ENCODE measurements at places on chromosomes 1 and 21.

- no peak for DNase-seq
Measured at GRCh38 chr1:231699784-231700183, 73.2 kb downstream of the DISC1 start.

GRCh38 chr1:6996866-6997265, 211.6 kb downstream of the CAMTA1 start:
- no peak for DNase-seq

DNA sequence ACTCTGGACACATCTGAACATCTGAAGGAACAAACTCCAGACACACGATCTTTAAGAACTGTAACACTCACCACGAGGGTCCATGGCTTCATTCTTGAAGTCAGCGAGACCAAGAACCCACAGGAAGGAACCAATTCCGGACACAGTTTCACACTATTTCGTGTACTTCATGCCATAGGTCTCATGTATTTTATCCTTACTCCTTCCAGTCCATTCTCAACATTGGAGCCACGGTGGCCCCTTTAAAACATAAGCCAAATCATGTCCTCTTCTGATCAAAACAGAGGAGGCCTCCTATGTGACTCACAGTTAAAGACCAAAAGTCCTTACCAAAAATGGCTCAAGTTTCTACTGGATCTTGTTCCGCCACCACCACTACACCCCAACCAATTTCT, 29.8 kb upstream of the RCOR3 start:
- no peak for DNase-seq

- DNase-seq: no peak
Measured at GRCh38 chr1:25811384-25812082, 8.2 kb upstream of the MTFR1L start.

DNA sequence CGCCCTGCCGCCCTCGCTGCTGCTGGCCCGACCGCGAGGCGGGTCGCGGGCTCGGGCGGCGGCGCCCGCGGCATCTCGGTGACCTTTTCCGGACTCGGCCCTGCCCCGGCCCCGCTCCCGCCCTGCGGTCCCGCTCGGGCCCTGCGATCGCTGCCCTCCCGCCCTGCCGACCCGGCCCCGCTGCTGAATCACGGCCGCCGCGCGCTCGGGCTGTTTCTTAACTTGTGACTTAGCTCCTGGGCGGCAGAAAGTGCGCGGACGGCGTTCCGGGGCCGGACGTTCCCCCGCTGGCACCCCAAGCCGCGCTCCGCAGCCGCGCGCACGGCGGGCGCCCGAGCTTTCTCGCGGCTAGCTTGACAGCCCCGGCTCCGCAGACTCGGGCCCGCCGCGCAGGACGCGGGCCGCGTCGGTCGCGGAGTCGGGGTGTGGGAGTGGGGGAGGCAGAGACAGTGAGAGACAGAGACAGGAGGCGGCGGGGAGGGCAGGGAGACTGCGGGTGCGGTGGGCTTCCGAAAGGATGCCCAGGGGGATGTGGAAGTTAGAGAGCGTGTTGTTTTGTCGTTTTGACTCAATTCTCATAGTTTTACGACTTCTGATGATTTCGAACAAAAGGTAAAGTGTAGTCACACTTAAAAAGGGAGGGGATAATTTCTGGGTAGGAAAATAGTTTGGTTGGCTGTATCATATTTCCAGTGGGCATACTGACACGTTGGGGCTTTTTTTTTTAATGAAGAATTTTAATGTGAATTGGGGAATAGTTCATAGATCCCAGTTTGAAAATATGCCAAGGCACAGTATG, 49.8 kb downstream of the PRDM2 start:
- DNase-seq: peak; percentile 31

GRCh38 chr1:107993920-107994319, 28.9 kb upstream of the VAV3 start:
- DNase-seq: no peak

GRCh38 chr1:74222701-74223100, 12.5 kb upstream of the TNNI3K start:
- DNase-seq: no peak

- peak; percentile 93 for DNase-seq
Measured at GRCh38 chr1:234656944-234657654, 47.1 kb upstream of the IRF2BP2 start.

DNA sequence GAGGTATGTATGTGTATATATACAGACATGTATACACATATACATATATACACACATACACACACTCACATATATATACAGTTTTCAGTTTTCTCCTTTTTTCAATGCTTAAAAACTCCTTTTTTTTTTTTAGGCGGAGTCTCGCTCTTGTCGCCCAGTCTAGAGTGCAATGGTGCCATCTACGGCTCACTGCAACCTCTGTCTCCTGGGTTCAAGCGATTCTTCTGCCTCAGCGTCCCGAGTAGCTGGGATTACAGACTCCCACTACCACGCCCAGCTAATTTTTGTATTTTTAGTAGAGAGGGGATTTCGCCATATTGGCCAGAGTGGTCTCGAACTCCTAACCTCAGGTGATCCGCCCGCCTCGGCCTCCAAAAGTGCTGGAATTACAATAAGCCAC, 27.0 kb downstream of the STYXL2 start:
- DNase-seq: no peak

DNA sequence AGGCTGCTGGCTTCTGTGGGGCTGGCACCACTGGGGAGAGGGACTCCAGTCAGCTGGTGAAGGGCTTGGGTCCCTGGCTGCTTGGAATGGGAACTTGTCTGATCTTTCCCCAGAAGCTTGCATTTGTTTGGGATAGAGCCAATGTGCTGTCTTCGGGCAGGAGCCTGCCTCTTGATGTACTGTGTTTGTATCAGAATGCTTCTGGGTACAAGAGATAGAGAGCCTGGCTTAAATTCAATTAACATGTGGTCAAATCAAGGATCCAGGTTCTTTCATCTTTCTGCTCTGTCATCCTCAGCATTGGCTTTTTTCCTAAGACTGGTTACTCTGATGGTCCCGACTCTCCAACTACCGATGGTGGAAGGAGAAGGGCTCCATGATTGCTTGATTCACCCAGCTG, 16.0 kb upstream of the PROK1 start:
- DNase-seq: no peak

- no peak for DNase-seq
Measured at GRCh38 chr1:111234258-111234657, 6.7 kb downstream of the CHI3L2 start.

- DNase-seq: peak; percentile 94
Measured at GRCh38 chr1:211613108-211613947, 34.4 kb upstream of the SLC30A1 start.

- DNase-seq: no peak
Measured at GRCh38 chr1:11214698-11215380, 25.7 kb downstream of the ANGPTL7 start.

- no peak for DNase-seq
Measured at GRCh38 chr1:167995038-167995437, 58.2 kb upstream of the MPC2 start.

- no peak for DNase-seq
Measured at GRCh38 chr1:173139706-173140105, 67.4 kb downstream of the TNFSF4 start.

- DNase-seq: no peak
Measured at GRCh38 chr1:22572818-22573217, 9.5 kb downstream of the EPHA8 start.

- no peak for DNase-seq
Measured at GRCh38 chr1:4617506-4617905, 36.9 kb upstream of the AJAP1 start.

DNA sequence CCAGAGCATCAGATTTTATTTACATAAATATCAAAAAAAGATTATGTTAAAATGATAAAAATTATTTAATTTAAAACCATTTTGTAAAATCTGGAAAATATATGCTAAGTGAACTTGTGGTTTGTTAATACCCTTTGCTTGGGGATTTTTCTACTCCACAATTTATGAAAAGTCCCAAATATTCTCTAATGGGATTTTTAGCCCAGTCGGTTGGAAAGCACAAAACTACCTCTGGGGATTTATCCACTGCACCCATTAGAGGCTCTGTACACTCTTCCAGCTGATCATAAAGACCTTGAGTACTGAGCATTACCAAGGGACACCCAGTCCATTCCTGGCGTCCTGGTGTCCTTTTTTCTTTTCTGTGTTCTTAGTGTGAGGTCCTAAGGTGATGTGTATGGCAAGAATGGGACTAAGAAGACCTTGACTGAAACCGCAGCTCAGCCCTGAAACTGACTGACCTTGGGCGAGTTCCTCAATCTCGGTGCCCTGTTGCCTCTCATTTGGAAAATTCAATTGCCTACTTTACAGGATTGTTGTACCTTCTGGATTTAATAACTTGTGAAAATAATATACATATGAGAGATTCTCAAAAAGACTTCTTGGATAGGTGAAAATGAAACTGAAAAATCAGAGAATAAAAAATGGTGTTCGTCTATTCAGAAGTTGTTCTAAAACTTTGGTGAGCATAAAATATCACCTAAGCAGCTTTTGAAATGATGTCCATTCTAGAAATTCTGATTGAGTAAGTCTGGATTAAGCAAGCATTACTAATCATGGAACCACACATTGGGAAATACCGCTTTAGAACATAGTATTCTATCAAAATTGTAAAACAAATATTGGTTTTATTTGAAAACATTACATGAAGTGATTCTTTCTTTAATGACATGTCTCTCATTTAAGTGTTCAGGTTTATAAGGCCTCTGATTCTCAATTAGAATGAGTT, 21.5 kb upstream of the SAMSN1 start:
- DNase-seq: no peak

- no peak for DNase-seq
Measured at GRCh38 chr1:76037324-76037723, 37.2 kb upstream of the ST6GALNAC3 start.

- DNase-seq: no peak
Measured at GRCh38 chr1:89064632-89065031, 376 bp downstream of the GBP1 start.

GRCh38 chr21:37386151-37386550, 19.6 kb downstream of the DYRK1A start:
- no peak for DNase-seq

DNA sequence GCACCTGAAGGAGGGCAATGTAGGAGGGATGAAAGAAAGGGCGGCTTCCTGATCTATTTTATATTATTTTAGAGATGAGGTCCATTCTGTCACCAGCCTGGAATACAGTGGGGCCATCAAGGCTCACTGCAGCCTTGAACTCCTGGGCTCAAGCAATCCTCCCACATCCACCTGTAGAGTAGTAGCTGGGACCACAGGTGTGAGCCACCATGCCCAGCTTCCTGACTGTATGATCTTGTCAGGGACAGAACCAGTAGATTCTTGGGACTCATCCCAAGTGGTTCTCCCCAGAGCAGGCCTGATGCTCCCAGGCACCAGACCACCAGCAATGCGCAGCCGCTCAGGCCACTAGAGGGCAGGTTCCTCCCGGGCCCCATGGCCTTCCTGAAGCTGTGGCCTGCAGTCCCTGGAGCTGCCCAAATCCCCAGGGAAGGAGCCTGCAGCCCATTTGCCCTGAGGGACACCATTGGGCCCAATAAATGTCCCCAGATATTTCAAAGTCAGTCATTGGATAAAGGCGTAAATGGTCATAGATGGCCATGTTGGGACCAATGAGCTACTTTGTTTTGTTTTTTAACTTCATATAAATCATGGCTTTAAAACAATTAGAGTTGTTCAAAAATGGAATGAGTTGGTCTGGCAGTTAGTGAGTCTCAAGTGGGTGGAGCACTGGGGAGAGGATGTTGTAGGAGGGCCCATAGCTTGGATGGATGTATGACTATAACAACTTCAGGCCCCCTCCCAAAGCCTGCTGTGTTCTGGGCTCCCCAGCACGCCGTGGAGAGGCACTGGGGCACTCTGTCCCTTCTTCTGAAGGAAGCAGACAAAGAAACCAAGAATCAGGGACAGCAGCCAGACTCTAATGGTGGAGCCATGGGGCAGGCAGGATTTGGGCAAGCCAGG, 44.7 kb upstream of the GOLT1A start:
- DNase-seq: peak; percentile 76

DNA sequence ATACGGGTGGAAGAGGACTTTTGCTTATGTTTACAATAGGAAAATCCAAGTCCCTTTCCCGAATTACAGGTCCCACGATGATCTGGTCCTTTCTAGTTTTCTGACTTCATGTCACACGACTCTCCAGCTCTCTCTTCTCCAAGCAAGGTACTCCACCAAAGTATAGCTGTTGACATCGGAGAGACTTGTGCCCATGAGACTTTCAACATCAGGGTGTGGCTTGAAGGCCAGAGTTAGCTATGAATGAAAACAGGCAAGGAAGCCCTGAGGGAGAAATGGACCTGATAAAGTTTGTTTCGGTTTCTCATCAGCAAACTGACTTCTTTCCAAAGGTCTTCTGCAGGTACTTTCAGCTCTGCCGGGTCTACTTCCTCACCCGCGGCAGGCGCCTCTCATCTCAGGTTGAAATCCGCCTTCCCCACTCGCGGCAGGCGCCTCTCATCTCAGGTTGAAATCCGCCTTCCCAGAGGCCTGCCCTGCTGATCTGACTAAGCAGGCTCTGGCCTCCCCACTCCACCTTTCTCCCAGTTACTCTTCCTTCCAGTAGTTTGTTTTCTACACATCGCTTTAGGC, 2.1 kb upstream of the PER3 start:
- no peak for DNase-seq

- peak; percentile 62 for DNase-seq
Measured at GRCh38 chr1:18882486-18882885, 19.9 kb downstream of the ALDH4A1 start.

- no peak for DNase-seq
Measured at GRCh38 chr1:39689214-39689613, 2.0 kb downstream of the HPCAL4 start.

DNA sequence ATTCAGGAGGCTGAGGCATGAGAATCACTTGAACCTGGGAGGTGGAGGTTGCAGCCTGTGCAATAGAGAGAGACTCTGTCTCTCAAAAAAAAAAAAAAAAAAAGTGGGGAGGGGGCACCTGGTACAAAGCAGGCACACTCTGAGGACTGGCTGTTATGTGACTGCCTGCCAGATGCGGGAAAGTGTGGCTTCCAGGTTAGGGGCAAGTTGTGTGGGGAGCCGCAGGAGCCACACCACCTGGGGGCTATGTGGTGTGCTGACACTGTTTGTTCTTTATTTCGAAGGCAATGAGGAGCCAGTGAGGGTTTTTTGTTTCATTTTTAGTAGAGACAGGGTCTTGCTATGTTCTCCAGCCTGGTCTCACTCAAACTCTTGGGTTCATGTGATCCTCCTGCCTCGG, 5.7 kb downstream of the THEMIS2 start:
- no peak for DNase-seq

DNA sequence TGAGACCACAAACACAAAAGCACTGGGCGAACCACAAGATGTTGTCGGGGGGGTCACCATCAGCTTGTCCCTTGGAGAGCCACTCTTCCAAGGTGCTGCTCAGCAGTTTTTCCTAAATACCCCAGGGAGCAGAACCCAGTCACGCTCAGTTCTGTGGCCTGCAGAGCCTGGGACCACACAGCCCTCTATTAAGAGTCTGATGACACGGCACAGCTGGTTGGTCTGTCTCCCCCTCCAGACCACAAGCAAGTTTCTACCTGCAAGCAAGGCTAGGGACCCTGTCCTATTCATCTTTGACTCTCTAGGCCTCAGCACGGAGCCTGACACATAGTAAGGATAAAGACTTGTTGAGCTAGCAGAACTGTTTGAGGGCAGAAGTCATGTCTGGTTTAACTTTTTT, 28.5 kb downstream of the SLC9A1 start:
- DNase-seq: no peak

DNA sequence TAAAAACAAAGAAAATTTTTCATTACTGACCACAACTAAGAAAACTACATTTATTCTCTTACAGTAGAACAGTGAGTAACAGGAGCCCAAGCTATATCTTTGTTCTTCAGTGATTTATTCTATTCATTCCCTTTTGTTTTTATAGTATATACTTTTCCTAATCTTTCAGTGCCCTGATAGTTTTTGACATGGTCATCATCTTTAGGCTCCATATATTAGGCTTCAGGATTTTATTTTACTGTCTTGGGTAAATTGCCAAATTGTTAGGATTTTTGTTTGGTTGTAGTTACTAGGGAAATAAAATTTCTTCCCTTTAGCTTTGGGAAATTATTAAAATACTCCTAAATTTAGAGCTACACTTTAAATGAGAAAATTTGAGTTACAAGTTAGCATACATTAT, 10.3 kb downstream of the FBXO28 start:
- no peak for DNase-seq
